Trophoblast cell (in vitro differentiated cells and primary cell): ENCODE measurements at places on chromosomes 11 and 22.
A peak's percentile ranks its signal among the peaks of the same experiment; 100 is the strongest.

- H3K4me3 ChIP-seq, result no peak overlapping the region
- H3K27me3 ChIP-seq, result no peaks in the 10 kb centered on the region
- H3K36me3 ChIP-seq, result no peaks in the 10 kb centered on the region
- H3K27ac ChIP-seq, result peak overlapping the region; percentile 51
- peaks cover 23% of the 10 kb centered on the region for H3K4me1 ChIP-seq
Observed at GRCh38 chr11:27213232-27213660, 149.8 kb downstream of the CCDC34 start.

DNA sequence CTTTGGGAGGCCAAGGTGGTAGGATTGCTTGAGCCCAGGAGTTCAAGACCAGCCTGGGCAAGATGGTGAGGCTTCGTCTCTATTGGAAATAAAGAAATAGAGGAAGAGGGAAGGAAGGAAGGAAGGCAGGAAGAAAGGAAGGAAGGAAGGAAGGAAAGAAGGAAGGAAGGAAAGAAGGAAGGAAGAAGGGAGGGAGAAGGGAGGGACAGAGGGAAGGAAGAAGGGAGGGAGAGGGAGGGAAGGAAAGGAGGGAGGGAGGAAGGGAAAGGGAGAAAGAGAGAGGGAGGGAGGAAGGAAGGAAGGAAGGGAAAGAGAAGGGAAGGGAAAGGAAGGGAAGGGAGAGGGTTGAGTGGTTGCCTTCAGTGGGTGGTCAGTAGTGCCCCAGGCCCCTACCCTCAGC, 13.9 kb upstream of the PNPLA3 start:
- H3K4me3 ChIP-seq, result no peak overlapping the region
- no peaks in the 10 kb centered on the region for H3K36me3 ChIP-seq
- H3K27ac ChIP-seq, result no peak overlapping the region
- no peak for DNase-seq

- peaks cover 77% of the 10 kb centered on the region for H3K36me3 ChIP-seq
- peak overlapping the region; percentile 80 for H3K27ac ChIP-seq
- H3K27me3 ChIP-seq, result no peaks in the 10 kb centered on the region
- no peak overlapping the region for H3K4me3 ChIP-seq
- no peak for DNase-seq
Observed at GRCh38 chr11:67435031-67435726, 2.3 kb downstream of the PTPRCAP start.

DNA sequence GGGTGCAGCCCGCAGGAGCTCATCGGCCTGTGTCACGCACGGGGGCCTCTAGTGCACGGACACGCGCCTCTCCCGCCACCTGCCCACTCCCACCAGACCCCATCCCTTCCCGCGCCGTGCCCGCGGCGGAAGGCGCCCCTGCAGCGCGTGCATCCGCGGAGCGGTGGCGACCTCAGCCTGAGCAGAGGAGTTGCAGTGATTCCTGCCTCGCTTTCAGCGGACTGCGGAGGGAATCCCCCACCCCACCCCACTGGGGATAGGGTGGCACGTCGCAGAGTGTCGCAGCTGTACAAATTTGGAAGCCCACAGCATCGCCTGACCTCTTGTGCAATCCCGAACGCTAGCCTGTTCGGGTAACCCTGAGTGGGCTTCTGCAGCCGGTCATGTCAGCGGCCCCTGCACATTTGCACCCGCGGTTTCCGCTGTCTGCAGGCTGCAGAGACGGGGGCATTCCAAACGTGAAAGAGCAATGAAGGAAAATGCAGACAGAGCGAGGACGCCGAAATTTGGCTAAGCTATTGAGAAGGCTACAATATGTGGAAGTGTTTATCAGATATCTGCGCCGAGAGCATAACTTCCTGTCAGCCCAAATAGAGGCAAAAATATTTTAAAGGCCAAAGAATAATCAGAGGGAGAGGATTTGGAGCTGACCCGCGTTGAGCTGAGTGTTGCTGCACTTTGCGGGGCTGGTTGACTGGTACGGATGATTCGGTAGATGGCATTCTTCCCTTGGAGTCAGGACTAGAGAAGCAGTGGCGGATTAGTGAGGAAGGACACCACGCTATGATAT, 617 bp upstream of the ARHGAP20 start:
- peak overlapping the region; percentile 64 for H3K4me3 ChIP-seq
- no peak overlapping the region for H3K27ac ChIP-seq
- peaks cover 40% of the 10 kb centered on the region for H3K27me3 ChIP-seq

DNA sequence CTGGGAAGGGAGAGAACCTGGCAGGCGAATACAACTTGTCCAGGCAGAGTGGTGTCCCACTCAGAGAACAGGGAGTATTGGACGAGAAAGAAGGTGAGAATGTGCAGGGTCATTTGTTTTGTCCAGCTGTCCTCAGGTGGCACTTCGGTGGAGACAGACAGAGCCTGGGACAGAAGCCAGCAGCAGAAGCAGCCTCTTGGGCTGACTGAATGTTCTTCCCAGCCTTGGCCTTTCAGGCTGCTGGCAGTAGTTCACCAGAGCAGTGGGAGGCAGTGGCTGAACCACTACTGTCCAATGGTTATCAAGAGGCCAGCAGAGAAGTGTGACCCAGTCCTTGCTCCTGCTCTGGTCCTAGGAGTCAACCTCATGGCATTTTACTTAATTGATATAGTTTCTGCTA, 331.1 kb upstream of the NARS2 start:
- H3K27me3 ChIP-seq, result no peaks in the 10 kb centered on the region
- peaks cover 10% of the 10 kb centered on the region for H3K36me3 ChIP-seq
- DNase-seq, result no peak
- H3K4me1 ChIP-seq, result peaks cover 9% of the 10 kb centered on the region
- H3K27ac ChIP-seq, result no peak overlapping the region

GRCh38 chr11:17979770-17980371, 33.0 kb downstream of the SERGEF start:
- H3K4me1 ChIP-seq, result no peaks in the 10 kb centered on the region
- DNase-seq, result peak; percentile 66
- H3K27ac ChIP-seq, result no peak overlapping the region
- no peak overlapping the region for H3K4me3 ChIP-seq
- no peaks in the 10 kb centered on the region for H3K36me3 ChIP-seq

- H3K4me1 ChIP-seq, result peaks cover 14% of the 10 kb centered on the region
- H3K4me3 ChIP-seq, result no peak overlapping the region
- H3K27ac ChIP-seq, result no peak overlapping the region
- DNase-seq, result peak; percentile 66
- no peaks in the 10 kb centered on the region for H3K36me3 ChIP-seq
- no peaks in the 10 kb centered on the region for H3K27me3 ChIP-seq
Observed at GRCh38 chr11:94130298-94131046, 1.8 kb downstream of the PANX1 start.

- no peak overlapping the region for H3K27ac ChIP-seq
- peak; percentile 28 for DNase-seq
- H3K4me3 ChIP-seq, result no peak overlapping the region
- no peaks in the 10 kb centered on the region for H3K27me3 ChIP-seq
- no peaks in the 10 kb centered on the region for H3K4me1 ChIP-seq
- H3K36me3 ChIP-seq, result no peaks in the 10 kb centered on the region
Observed at GRCh38 chr22:31923136-31923535, 21.2 kb upstream of the YWHAH start.

GRCh38 chr11:12552692-12553091, 121.5 kb upstream of the TEAD1 start:
- DNase-seq, result peak; percentile 89

- no peak overlapping the region for H3K4me3 ChIP-seq
- H3K4me1 ChIP-seq, result peaks cover 8% of the 10 kb centered on the region
- no peaks in the 10 kb centered on the region for H3K27me3 ChIP-seq
Observed at GRCh38 chr22:41825376-41825775, 7.5 kb upstream of the SREBF2 start.

- DNase-seq, result no peak
- no peak overlapping the region for H3K27ac ChIP-seq
- no peaks in the 10 kb centered on the region for H3K27me3 ChIP-seq
- no peaks in the 10 kb centered on the region for H3K4me1 ChIP-seq
- H3K36me3 ChIP-seq, result no peaks in the 10 kb centered on the region
Observed at GRCh38 chr11:100445231-100445735, 241.8 kb upstream of the ARHGAP42 start.

GRCh38 chr11:34037016-34037415, 14.5 kb upstream of the CAPRIN1 start:
- H3K4me1 ChIP-seq, result no peaks in the 10 kb centered on the region
- no peak overlapping the region for H3K4me3 ChIP-seq
- H3K27me3 ChIP-seq, result no peaks in the 10 kb centered on the region
- DNase-seq, result peak; percentile 21
